ENCODE measurements at places on chromosomes 11 and 22.

DNA sequence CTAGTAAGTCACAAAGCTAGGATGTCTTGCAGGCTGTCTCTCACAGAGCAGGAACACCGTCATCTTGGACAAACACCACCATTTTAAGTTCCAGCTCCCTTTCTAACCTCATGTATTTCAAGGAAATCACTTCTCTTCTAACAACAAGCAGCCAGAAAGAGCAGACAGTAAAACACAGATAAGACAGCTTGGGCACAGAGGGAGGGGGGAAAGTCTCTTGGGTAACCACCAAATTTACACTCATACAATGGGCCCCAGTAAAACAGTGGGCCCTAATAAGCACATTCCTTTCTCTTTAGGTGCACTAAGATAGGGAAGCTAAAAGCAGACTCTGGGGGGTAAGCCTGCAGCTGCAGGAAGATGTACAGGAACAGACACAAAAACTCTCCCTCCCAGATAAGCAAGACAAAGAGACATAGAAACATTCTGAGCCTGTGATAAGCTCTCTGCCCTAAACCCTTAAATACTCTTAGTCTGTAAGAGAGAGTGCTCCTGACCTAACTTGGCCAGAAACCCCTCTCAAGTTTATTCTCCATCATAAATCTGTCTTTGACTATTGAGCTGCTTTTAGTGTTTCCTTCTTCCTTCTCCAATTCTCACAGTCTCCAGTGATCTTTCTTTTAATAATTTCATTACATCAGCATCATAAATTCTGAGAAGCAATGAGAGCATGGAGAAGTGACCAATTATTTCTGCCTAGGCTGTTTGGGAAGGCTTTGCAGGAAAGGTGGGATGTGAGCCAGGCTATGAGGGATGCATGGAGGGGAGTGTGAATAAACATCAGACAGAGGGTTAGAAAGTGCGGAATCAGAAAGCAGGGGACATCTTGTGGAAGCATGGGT is 7.4 kb downstream of the OR10D3 start:
- DNase-seq, result no peak

- DNase-seq, result no peak
These were observed 48.7 kb downstream of the OTOG start for GRCh38 chr11:17595526-17596309.

GRCh38 chr11:65854161-65854592 is 3.8 kb downstream of the CFL1 start:
- no peak for DNase-seq

DNA sequence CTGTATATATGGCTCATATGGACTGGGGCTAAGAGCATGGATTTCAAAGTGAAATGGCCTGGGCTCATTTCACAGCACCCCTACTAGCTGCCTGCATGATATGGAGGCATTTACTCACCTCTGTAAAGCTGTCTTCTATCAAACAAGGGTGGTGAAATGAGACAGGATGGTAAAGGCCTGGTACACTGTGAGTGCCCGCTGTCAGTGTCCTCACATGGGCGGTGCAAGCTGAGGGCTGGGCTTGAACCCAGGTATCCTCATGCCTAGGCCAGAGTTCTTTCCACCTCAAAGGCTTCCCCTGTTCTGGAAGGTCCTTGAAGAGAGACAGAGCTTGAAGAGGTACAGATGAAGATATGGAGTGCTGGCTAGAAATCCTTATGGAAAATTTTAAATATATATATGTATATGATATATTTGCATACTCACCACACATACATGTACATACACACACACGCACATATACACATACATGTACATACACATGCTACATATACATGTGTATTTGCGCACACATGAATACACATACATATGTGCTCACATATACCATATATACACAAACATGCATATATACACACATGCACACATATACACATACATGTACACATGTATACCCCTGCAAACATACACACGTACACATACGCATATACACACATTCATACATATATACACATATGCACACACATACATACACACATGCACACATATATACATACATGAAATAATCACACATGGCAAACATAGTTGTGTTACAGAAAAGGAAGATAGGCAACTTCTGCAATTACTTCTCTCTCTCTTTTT is 44.7 kb downstream of the MICAL2 start:
- DNase-seq, result no peak

- no peak for DNase-seq
These were observed 452.4 kb upstream of the B3GAT1 start for GRCh38 chr11:134864233-134864967.

DNA sequence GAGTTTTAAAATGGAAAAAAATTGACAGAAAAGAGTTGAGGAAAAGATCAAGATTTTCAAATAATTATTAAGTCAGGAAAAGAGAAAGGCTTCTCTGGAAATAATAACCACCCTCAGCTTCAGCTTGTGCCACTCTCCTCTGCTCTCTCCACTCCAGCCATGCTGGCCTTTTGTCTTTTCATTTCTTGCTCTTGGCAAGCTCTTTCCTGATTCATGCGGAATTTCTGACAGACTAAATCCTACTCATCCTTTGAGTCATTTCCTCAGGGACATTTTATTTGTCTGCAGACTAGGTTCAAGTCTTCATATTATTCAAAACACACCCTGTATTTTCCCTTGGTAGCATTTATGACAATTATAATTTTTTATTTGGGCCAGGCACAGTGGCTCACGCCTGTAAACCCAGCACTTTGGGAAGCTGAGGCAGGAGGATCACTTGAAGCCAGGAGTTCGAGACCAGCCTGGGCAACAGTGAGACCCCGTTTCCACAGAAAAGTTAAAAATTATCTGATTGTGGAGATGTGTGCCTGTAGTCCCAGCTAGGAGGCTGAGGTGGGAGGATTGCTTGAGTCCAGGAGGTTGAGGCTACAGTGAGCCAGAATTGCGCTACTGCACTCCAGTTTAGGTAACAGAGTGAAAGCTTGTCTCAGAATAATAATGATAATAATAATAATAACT is 7.8 kb upstream of the P4HA3 start:
- DNase-seq, result peak; percentile 90

- DNase-seq, result no peak
These were observed at the start of gene MYRF for GRCh38 chr11:61752117-61752924. TSS of gene MYRF (plus strand) at chr11:61752636. CDS start at chr11:61752745, 109 bp downstream.

- DNase-seq, result no peak
These were observed 52.8 kb upstream of the GRK3 start for GRCh38 chr22:25511725-25512124.

GRCh38 chr11:60991457-60991856 is 20.0 kb downstream of the CD6 start:
- DNase-seq, result no peak

- peak; percentile 74 for DNase-seq
These were observed 37.6 kb downstream of the ATXN10 start for GRCh38 chr22:45709060-45709739.

DNA sequence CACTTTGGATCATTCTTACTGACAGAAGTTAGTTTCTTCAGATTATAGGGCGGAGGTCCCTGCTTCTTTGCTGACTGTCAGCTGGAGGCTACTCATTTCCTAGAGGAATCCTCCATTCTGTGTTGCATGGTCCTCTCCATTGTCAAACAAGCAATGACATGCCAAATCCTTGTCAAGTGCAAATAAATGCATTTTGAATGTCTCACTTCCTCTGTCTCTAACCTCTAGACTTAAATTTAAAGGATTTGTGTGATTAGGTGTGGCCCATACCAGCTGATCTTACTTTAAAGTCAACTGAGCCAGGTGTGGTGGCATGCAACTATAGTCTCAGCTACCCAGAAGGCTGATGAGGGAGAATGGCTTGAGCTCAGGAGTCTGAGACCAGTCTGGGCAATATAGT is 458.4 kb upstream of the CCDC179 start:
- DNase-seq, result peak; percentile 71

GRCh38 chr11:12008790-12009616 is 577 bp upstream of the DKK3 start:
- peak; percentile 36 for DNase-seq

DNA sequence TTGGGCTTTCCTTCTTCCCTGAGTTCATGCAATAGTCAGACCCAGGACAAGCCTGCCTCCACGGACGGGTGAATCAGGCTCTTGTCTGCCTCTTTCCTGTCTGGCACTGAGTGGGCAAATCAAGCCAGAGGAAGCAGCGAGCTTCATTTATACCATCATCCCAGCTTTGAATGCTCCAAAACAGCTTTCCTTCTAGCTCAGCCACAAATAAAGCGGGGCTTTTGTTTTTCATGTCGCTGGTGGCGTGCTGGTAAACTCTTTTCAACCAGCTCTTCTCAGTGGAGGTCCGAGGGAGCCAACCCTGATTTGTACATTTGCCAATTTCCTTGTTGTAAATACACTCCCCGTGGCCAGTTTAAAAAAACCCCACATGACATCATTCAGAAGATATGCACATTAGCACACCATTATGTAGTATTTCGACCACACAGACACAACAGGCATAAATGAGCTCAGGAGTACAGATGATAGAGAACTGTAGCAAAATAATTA is 8.6 kb downstream of the C11orf91 start:
- DNase-seq, result peak; percentile 96

GRCh38 chr11:75986966-75987365 is 172.0 kb downstream of the UVRAG start:
- DNase-seq, result no peak

DNA sequence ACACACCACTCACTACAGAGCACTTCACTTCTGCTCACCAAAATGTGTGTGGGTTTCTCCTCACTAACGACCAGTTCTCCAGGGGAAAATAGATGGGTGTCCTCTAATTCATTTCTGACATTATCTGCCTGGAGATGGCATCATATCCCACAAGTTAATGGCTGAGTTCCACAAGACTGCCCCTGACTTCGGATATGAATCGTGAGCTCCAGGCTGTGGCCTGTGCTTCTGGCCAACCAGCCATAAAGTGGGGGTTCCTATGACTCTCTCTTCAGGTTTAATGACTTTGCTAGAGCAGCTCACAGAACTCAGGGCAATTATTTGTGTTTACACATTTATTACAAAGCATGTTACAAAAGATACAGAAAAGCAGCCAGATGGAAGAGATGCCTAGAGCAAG is 113.0 kb upstream of the SYT13 start:
- no peak for DNase-seq

DNA sequence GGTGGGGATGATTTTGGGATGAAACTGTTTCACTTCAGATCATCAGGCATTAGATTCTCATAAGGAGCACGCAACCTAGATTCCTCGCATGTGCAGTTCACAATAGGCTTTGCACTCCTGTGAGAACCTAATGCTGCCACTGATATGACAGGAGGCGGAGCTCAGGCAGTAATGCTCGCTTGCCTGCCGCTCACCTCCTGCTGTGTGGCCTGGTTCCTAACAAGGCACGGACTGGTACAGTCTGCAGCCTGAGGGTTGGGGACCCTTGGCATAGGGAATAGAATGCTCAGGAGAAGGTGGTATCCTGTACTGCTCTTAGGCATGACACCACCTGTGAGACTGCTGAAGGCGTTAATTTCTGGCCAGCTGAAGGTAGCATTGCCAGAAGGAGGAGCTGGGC is 47.0 kb downstream of the STIM1 start:
- no peak for DNase-seq

- DNase-seq, result no peak
These were observed 27.2 kb downstream of the CSF2RB start for GRCh38 chr22:36940676-36941075.

- DNase-seq, result no peak
These were observed 3.1 kb downstream of the SYT9 start for GRCh38 chr11:7254731-7255291.

DNA sequence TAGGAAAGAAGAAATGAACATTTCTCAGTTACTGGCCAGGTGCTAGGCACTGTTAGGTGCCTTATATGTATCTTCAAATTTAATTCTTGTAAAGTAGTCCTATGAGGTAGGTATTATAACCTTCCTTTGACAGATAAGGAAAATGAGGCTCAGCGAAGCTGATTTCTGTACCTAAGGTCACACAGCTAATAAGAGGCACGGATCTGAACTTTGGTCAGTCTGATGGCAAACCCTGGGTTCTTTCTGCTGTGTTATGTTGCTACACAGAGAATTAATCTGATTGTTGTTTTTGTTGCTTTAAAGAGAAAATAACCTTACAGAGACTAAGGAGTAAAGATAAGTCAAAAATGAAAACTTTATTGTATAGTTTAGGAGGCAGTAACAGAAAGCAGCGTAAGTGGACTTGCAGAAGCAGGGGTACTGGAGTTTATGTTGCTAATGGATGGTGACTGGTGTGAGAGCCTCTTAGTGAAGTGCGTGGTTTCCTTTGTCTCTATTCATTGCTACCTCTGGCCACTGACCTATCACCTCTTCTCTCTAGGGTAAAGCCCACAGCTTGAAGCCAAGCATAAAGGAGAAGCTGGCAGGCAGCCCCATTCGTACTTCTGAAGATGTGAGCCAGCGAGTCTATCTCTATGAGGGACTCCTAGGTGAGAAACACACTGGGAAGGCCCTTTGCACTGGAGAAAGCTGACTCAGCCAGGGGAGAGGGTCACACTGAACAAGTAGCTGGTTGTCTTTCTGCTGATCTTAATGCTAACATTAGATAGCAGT is 38.3 kb downstream of the MADD start:
- DNase-seq, result no peak

DNA sequence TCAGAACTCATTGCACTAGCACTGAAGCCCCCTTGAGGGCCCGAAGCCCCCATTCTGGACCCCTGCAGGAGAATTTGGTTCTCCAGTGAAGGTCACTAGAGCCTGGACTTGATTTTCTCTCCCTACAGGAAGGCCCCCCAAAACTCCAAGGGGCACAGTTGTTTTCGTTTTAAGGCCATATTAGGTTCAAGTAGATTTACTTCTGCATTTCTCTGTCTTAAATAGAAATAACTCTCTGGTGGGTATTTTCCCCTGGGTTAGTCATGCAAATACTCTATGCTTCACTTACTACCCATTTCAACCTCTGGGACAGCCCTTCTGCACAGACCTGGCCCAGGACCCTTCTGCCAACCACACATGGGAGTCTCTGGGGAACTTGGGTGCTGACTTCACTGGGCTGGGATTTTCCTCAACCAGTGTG is 41.6 kb downstream of the WEE1 start:
- no peak for DNase-seq

- no peak for DNase-seq
These were observed 1334.6 kb downstream of the TBC1D22A start for GRCh38 chr22:48096851-48097665.

- DNase-seq, result no peak
These were observed 45.8 kb downstream of the C11orf96 start for GRCh38 chr11:43988040-43988817.

DNA sequence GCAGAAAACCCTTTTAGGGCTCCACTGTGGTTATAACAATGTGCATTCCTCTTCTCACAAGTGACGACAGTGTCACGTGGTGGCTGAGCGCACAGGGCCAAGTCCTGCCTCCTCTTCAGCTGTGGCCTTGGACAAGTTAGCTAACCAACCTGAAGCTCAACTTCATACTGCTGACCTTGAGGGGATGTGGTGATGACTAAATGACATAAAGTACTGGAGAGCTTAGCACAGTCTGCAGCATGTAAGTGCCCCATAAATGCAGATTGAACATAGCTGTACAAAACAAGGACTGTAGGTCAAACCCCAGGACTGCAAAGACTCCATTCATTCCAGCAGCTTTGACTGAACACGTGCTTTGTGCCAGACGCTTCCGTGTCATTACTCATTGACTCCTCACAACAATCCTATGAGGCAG is 20.1 kb upstream of the MRGPRX2 start:
- peak; percentile 58 for DNase-seq

- no peak for DNase-seq
These were observed 993 bp upstream of the SFI1 start for GRCh38 chr22:31495343-31495742.

Data from mammary epithelial cell (primary cell).